ENCODE measurements at places on chromosomes 3 and 15. TPM values are rescaled to one million over a fixed set of nuclear protein-coding genes. Genes with fewer than 3 reads are reported as not detected.
A peak's percentile ranks its signal among the peaks of the same experiment; 100 is the strongest.

DNA sequence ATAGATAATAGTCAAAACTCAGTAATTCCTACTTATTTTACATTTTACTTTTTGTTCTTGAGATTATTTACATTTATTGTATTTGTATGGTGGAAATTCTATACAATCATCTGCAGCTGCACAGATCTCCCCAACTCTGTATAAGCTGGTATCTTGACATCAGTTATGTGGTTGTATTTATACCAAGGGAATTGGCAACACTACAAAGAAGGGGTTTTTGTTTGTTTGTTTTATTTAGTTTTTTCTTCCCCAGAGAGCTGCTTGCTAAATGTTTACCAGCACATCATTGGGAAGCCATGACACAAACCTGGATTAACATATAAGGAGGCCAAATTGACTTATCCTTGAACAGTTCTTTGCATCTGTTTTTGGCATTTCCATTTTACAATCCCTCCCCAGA, 389.2 kb upstream of the KCNMB2 start:
- no peak for DNase-seq

DNA sequence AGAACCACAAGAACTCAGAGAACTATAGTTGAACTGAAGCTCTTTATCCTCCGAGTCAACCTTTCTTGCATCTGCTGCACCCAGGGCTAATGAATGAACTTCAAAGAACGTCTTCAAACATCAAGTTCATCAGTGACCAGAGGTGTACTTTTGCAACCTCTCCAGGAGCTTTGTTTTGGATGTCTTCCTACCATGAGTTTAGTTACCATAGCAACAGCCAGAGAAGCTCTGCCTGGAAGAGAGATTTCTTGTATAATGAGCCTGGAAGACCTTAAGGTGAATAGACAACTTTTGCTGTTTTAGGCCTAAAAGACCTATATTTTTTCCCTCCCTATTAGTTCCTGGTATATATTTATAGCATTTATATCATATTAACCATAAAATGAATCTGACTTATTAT, 9.1 kb downstream of the ACTC1 start:
- DNase-seq = no peak

DNA sequence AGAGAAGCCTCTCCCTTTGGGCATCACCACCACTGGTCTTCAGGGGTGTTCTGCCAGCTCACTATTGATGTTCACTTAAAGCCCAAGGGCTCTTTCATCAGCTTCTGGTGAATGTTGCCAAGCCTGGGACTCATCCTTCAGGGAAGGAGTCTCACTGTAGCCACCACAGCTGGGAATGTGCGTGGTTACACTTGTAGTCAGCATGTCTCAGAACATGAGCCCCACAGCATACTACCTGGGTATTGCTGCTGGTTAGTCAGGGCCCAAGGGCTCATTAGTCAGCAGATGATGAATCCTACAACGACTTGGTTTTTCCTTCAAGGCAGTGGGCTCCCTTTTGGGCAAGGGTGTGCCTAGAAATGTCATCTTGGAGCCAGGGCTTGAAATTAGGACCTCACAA, 412.9 kb downstream of the VGLL3 start:
- no peak for DNase-seq

GRCh38 chr15:26724381-26725150, 48.3 kb downstream of the GABRB3 start:
- no peak for DNase-seq

DNA sequence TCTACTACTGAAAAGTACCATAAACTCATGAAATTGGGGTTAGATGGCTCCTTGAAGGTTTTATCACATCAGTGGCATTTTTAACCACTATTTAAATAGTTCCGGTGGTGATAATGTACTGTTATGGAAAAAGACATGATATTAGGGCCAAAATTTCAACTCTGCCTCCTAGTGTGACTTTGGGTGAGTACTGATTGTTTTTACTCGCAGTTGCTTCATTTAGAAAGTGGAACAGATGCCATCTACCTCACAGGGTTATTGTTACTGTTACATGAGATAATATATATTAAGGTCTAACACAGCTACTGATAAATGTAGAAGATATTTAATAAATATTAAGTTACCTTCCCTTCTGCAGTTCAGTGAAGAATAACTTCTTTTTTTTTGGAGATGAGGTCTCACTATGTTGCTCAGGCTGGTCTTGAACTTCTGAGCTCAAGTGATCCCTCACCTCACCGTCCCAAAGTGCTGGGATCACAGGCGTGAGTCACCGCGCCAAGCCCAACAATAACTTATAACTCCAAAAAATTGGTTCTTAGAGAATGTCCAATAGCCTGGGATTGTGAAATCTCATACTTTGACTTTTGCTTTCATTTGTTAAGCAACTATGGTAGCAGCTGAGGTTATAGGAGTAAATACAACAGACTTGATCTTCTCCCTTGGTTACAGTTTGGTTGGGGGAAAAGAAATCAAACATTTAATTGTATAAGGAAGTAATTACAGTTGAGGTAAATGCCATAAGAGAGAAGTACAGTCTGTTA, 48.3 kb downstream of the MEF2A start:
- DNase-seq = no peak

GRCh38 chr15:67927501-67928168, 87.8 kb upstream of the RNU6-1 start:
- DNase-seq = peak; percentile 24

- DNase-seq = no peak
These were observed 7.5 kb downstream of the ZNF148 start for GRCh38 chr3:125367403-125368230.

DNA sequence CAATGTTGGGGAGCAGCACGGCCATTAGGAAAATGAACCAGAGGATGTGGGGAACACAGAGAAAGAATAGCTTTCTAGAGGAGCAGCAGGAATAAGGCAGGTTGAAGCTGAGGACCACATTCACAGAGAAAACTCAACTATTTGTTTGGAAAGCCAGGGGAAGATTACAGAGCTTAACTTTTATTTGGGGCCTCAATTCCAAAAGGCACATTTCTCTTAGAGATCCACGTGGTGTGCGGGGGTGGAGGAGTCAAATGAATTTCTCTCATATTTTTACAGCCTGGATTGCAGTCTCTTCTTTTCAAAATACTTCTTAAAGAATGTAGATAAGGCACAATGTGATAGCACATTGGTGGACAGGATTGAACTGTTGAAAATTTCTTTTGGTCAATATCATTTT, 253.7 kb downstream of the ROBO1 start:
- no peak for DNase-seq

DNA sequence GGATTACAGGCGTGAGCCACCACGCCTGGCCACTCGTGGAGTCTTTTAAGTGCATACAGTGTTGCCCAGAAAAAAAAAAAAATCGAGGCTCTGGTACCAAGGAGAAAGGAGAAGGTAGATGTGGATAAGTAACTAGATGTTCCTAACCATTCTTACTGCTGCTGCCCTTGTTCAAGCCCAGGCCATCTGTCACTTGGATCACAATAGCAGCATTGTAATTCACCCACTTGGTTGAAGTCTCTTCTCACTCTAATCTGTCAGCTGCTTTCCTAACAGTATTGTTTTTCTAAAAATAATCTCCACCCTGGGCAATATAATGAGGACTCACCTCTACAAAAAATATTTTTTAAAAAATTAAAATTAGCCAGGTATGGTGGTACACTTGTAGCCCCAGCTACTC, 58.0 kb upstream of the CRTC3 start:
- DNase-seq = no peak

DNA sequence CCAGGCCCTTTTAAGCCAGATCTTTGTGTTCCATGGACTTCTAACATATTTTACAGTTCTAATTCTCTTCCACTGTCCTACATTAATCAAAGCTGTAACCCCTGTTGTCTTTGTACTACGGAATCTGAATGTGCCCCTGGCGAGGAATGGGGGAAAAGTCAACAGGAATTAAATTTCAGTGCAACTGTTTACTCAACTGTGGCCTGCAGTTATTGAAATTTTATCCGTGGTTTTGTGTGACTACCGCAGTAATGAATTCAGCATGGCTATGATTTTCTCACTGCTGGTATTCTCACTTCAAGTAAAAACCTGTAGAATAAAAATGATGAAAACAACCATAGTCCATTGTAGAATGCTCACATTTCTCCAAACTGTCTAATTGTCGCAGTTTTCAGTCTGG, 388.0 kb downstream of the FOXP1 start:
- peak; percentile 15 for DNase-seq

- DNase-seq = no peak
These were observed 51.5 kb downstream of the TTC23 start for GRCh38 chr15:99197856-99198255.

DNA sequence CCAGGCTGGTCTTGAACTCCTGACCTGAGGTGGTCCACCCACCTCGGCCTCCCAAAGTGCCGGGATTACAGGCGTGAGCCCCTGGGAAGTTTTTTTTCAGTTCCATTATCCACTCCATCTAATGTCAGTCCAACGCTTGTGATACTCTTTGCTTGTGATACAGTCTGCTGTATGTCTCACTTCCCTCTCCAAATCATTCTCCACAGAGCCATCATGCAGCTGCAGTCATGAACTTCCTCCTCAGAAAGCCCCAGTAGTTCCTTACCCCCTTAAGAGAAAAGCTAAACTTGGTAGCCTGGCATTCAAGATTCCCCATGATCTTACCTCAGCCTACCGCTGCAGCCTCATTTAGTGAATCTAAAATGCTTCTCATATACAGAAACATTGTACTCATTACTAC, 2.3 kb downstream of the ARPC4 start:
- DNase-seq = no peak

- peak; percentile 69 for DNase-seq
These were observed 2.4 kb downstream of the UCN2 start for GRCh38 chr3:48561045-48561736.

GRCh38 chr3:187012609-187013051, 82.3 kb downstream of the ST6GAL1 start:
- DNase-seq = peak; percentile 14

DNA sequence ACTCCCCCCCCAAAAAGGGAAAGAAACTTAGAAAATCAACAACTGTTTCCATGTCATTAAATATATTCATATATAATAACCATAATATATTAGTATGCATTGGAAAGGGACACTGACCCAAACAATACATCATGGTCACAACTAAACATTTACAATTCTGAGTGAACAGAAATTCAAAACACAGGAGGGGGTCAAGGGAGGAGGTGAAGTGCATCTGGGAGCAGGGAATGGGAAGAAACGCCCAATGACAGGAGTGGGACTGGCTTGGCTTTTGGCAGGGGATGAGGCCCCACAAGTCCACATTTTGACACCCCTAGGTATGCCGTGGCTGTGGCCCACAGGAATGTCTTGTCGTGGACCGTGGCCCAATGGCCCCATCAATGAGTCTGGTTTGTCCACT, 41.1 kb downstream of the FGD5 start:
- DNase-seq = no peak

- no peak for DNase-seq
These were observed 177.8 kb downstream of the SERPINI1 start for GRCh38 chr3:167913219-167913835.

DNA sequence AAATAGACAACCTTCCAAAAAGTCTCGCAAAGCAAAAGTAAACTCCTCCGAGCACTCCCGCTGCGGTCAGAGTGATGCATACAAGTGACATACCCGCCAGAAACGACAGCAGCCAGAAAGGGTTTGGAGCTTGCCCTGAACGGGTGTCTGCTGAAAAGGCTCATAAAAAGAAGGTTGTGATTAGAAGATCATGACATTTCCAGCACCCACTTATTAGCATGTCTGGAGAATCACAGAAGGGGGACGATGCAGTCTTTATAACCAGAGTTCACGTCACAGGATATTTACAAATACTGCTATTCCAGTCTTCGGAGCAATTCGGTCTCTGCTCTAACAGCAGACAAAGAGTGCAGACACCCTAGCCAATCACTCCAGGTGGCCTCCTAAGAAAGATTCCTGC, 59.1 kb upstream of the FRMD4B start:
- no peak for DNase-seq

GP9 gene
- total RNA-seq = not detected

CADPS gene
- total RNA-seq = not detected

SNAPC5 gene
- total RNA-seq = 73.8 TPM

CSPG4 gene
- 0.20 TPM for total RNA-seq

ZCWPW2 gene
- not detected for total RNA-seq

CPN2 gene
- total RNA-seq = not detected

GNAT1 gene
- not detected for total RNA-seq

TLR9 gene
- total RNA-seq = not detected
